ENCODE measurements at places on chromosomes 16 and 17. TPM values are rescaled to one million over a fixed set of nuclear protein-coding genes. Genes with fewer than 3 reads are reported as not detected.

Gene BCL6B
- not detected for total RNA-seq

Gene TSR1
- 31.9 TPM for total RNA-seq

Gene C17orf78
- total RNA-seq, result not detected

Gene TP53TG3C
- total RNA-seq, result not detected

Gene SPNS3
- total RNA-seq, result 2.3 TPM

Gene NPIPA8
- 52.2 TPM for total RNA-seq

Gene SLC5A10
- not detected for total RNA-seq

Gene TEKT5
- total RNA-seq, result not detected

Gene CACNG5
- not detected for total RNA-seq

Gene NXPH3
- total RNA-seq, result not detected

Gene KIF2B
- total RNA-seq, result not detected

Gene PIK3R6
- 0.60 TPM for total RNA-seq

Gene SULT1A2
- total RNA-seq, result 0.45 TPM

Gene MAP2K4
- total RNA-seq, result 22.4 TPM

Gene AIPL1
- total RNA-seq, result not detected

Gene GNG13
- not detected for total RNA-seq

Gene GJC1
- total RNA-seq, result not detected

Gene CRHR1
- not detected for total RNA-seq

Gene CX3CL1
- not detected for total RNA-seq

Gene NEUROD2
- not detected for total RNA-seq

Gene UMOD
- not detected for total RNA-seq

Gene NOB1
- total RNA-seq, result 33.9 TPM

Gene SSTR5
- total RNA-seq, result not detected

Gene CIBAR2
- not detected for total RNA-seq

Gene PRR35
- not detected for total RNA-seq

Gene HBQ1
- not detected for total RNA-seq

Gene KRT31
- total RNA-seq, result not detected

Gene FADS6
- not detected for total RNA-seq

Gene TLCD3B
- total RNA-seq, result not detected

Gene KCNJ16
- total RNA-seq, result not detected

Gene SMIM36
- not detected for total RNA-seq
